ENCODE measurements at places on chromosomes 5 and 9. TPM values are rescaled to one million over a fixed set of nuclear protein-coding genes. Genes with fewer than 3 reads are reported as not detected.
A peak's percentile ranks its signal among the peaks of the same experiment; 100 is the strongest.

The CDKN2B gene
- not detected for total RNA-seq

The PPP3R2 gene
- total RNA-seq, result not detected

The FGFR4 gene
- total RNA-seq, result 110 TPM

The ANKRD34B gene
- 3.4 TPM for total RNA-seq

The IL33 gene
- not detected for total RNA-seq

The C9 gene
- not detected for total RNA-seq

The LCP2 gene
- not detected for total RNA-seq

The PCDHB15 gene
- total RNA-seq, result not detected

The PDGFRB gene
- total RNA-seq, result 16.3 TPM

The NFIB gene
- 15.4 TPM for total RNA-seq

The CARD9 gene
- 2.7 TPM for total RNA-seq

GRCh38 chr5:113381791-113382190 is 53.0 kb downstream of the TSSK1B start:
- DNase-seq, result no peak

GRCh38 chr9:94824913-94825610 is 98.6 kb downstream of the AOPEP start:
- DNase-seq, result no peak

DNA sequence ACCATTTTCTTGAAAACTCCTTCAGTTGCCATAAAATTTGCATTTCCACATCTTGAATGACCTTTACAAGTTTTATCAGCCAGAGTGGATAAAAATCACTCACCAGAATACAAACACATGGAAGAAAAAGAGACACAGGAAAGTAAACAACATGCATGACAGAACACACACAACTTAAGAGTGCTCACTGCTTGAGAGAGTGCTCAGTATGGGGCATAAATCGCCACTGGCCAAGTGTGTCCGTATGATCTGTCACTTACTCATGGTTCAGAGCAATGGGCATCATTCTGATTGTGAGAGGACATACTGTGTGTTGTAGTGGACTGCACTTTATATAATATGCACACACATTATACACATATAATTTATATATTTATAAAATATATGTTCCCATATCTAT is 155.6 kb upstream of the NTRK2 start:
- no peak for DNase-seq

DNA sequence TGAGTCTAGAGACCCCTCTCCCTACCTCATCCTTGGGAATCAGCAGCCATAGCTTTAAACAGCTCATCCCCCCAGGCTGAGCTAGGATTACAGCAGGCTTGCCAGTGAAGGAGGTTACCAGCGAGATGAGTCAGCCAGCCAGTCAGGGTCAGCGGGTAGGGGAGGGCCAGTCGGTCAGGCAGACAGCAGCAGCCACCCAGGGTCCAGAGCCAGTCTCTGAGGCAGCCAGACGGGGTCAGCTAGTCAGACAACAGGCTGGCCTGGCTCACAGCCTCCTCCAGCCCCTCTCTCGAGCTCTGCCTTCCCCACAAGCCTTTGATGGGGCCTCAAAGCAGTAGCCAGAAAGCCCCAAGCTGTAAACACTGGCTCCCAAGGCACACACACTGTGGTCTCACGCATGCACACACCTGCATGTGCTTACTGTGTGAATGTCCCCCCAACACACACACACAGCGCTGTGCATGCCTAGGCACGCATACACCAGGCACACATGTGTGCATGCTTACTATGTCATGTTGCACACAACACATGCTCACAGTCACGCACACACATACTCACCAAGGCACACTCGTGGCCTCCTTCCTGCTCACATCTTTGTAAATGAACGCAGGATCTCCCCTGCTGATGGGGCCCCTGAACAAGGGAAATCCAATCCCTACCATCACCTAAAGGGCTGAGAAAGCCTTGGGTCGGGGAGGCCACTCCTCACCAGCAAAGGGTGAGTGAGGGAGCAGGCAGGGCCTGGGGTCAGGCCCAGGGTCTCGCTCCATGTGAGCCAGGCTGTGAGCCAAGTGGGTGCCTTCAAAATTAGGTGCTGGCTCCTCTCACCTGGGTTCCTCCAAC is 28.2 kb upstream of the CPLX2 start:
- DNase-seq, result peak; percentile 83

DNA sequence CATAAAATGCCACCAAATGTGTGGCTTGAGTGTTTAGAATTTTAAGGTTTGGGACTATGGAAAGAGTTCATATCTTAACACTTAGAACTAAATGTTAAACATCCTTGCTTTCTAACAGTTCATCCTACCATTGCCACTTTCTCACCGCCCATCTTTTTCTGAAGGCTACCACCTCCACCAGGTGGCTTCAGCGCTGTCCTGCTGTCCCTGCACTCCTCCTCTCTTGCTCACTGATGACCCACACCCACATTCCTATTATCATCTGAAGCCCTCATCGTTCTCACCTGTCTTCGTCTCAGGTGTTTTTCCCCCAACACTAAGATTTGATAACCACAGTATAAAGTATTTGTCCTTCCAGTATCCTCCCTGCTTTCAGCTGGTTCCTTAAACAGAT is 7.4 kb downstream of the MEGF10 start:
- DNase-seq, result no peak

DNA sequence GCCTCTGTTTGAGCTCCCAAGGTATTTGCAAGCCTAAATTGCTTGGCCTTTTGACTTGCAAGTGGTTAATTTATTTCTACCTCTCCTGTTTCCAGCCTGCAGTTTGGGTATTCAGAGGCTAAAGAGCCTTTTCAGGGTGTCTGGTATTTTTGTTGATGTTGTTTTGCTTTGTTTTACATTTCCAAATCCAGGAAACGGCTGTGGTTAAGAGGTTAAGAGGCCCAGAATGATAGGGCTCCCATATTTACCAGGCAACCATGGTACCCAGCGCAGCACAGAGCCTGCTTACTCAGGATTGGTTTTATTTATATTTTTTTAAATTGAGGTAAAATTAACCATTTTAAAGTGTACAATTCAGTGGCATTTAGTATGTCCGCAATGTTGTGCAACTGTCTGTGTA is 92.1 kb downstream of the PDZD2 start:
- no peak for DNase-seq

DNA sequence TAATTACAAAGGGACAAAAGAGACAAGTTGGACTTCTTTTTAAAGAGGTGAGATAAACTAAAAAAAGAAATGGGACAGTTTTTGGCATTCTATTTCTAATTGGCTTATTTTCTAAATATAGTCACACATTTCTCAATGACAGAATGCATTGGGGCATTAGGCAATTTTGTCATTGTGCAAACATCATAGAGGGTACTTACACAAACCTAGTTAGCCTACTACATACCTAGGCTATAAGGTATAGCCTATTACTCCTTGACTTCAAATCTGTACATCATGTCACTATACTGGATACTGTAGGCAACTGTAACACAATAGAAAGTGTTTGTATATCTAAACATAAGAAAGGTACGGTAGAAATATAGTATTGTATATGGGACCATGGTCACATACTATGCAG is 56.1 kb downstream of the LSM11 start:
- no peak for DNase-seq

DNA sequence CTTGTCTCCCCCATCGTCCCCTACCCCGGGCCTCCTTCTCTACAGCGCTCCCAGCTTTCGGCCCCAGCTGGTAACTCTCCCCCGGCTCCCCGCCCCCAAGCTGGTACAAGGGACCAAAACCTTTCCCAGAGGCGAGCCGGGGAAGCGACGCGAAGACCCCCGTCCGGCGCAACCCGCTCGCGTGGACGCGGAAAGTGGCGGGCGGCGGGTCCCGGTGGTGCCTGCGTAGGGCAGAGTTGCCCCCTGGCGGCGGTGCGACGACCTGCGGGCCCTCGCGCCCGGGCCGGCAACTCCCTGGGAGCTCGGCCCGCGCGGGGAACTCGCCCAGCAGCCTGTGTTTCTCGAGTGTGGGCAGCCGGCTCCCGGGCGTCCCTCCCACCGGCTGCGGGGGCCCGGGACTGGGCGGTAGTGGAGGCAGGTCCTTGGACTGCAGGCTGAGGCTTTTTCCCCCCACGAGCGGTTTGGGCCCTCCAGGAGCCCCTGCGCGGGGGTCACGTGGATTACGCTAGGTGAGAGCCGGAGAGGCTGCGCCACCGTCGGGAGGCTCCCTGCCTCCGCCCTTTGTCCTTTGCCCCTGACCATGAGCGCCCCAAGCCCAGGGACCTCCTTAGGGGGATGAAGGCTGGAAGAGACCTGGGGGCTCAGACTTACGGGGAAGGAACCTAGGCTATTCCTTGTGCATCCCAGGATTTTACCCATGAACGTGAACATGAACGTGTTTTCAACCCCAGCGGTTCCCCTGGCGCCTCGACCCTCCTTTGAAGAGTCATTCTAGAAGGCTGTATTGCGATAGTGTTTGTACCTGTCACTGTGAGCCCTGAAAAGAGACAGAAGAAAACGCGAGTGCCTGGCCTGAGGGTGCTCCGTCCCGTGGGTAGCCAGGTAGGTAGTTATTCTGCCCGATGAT is 2.9 kb upstream of the FOXD1 start:
- peak; percentile 46 for DNase-seq

- DNase-seq, result no peak
Observed at GRCh38 chr5:81556809-81557208, 162.9 kb upstream of the ACOT12 start.

DNA sequence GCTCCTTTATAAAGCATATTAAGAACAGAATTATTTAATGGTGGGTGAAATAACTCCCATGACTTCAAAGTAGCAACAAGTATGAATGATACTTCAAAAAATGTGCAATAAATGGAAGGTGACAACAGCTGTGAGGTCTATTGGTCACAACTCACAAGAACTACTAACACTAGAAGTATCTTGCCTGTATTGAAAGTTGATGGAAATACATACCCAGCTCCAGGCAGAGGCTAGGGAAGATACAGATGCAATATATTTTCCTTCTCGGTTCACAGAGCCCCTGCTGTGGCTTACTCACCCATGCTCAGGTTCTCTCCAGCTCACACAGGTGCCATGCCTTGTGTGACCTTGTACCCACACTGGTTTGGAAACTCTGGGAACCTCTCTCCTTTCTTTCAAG is 133.8 kb downstream of the LIFR start:
- no peak for DNase-seq

All from Caki2 (cell line).